ENCODE measurements at places on chromosomes 3 and 15.

- DNase-seq = no peak
Measured at GRCh38 chr15:59232476-59232875, 25.8 kb downstream of the LDHAL6B start.

GRCh38 chr3:158103887-158104327 lies 2.3 kb downstream of the SHOX2 start:
- DNase-seq = no peak

DNA sequence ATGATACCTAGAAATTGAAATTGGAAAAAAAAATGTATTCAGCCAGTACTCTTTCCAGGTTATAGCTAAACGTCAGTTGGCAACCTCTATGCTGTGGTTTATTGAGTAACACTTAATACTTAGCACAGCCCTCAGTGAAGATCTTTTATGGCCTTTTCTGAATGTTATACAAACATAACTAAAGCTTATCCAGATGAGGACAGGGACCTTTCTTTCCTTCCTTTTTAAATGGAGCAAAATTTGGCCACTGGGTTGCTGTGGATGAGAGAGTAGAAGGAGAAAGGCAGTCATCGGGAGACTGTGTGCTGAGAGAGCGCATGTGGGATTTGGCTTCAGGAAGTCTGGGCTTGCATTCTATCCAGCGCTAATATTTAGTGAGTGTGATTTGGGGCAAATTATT lies 36.1 kb downstream of the IGF1R start:
- no peak for DNase-seq

DNA sequence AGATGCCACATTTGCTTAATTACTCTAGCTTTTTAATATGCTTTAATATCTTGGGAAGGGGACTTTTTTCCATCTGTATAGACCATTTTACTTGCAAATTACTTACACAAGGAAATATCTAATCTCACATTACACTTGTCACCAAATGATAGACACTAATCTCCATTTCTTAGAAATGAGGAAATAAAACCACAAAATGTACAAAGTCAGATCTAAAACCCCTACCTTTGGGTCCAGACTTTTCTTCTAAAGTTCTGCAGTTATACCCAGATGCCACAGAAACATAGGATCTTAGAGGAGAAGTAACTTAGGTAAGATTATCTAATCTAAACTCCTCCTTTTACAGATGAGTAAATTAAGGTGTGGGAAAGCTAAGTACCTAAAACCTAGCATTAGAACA lies 44.3 kb downstream of the CD200R1L start:
- no peak for DNase-seq

- no peak for DNase-seq
Measured at GRCh38 chr3:109339714-109340648, 2.6 kb upstream of the DPPA4 start.

DNA sequence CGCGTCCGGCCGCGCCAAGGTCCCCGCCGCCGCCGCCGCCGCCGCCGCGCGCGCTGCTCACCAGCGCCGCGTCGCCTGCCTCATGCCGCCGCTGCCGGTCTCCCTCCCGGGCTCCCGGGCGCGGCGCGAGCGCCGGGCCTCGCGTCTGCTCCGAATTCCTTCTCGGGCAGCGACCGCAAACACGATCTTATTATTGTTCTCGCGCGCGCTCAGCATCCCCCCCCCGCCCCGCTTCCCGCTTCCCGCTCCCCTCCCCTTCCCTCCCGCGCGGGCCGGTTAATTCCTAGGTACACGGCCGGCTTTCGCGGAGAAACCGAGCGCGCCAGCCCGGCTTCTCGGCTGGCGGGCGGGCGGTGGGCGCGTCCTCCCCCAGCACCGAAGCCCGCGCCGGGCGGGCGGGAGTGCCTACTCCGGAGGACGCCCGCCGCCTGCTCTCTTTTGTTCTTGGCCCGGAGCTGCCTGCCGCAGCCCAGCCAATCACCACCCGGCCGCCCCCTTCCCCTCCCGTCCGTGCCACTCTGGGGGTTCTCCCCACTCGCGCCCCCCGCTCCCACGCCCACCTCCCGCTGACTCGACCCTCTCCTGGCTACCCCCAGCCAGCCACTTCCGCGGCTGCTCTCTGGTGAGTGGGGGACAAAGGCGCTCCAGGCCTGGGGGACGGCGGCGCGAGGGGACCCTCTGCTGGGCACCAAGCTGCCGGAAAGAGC lies at the start of gene HDGFL3:
TSS of gene HDGFL3 (minus strand) at position 164 of the 707 bp plus-strand sequence. CDS start 409 bp downstream, outside the sequence.
- peak; percentile 9 for DNase-seq

DNA sequence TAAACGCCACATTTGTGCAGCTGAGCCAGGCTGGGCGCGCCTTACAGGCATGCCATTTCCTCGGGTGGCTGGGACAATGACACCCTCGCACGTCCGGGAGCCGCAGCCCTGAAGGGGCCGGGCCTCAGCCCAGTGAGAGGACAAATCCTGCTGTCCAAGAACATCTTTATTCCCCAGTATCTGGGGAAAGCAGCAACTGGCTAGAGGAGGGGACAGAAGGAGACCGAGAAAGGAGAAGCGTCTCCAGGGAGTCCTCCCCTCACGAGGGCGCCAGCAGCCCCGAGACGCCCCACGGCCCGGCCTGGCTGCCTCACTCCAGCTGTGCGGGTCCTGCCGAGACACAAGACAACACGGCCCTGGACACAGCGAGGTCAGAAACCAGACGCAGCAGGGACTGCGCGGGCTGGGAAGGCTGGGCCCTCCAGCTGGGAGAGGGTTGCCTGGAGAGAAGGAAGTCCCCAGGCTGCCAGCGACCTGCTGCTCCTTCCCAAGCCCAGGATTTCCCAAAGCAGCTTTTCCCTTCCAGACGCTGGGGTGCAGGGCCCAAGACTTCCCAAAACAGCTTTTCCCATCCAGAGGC lies 130.2 kb downstream of the CHSY1 start:
- DNase-seq = peak; percentile 33

Data from stimulated activated CD4-positive, alpha-beta T cell treated with anti-CD3 and anti-CD28 coated beads, Interleukin-4, amount 100 ng/mL, for 4 hours (primary cell).